ENCODE measurements at places on chromosomes 6 and 20.
A peak's percentile ranks its signal among the peaks of the same experiment; 100 is the strongest.

- no peak for DNase-seq
Observed at GRCh38 chr6:148164645-148165044, 178.0 kb upstream of the SASH1 start.

GRCh38 chr6:85394853-85395538 lies 54.9 kb upstream of the NT5E start:
- DNase-seq, result peak; percentile 23

DNA sequence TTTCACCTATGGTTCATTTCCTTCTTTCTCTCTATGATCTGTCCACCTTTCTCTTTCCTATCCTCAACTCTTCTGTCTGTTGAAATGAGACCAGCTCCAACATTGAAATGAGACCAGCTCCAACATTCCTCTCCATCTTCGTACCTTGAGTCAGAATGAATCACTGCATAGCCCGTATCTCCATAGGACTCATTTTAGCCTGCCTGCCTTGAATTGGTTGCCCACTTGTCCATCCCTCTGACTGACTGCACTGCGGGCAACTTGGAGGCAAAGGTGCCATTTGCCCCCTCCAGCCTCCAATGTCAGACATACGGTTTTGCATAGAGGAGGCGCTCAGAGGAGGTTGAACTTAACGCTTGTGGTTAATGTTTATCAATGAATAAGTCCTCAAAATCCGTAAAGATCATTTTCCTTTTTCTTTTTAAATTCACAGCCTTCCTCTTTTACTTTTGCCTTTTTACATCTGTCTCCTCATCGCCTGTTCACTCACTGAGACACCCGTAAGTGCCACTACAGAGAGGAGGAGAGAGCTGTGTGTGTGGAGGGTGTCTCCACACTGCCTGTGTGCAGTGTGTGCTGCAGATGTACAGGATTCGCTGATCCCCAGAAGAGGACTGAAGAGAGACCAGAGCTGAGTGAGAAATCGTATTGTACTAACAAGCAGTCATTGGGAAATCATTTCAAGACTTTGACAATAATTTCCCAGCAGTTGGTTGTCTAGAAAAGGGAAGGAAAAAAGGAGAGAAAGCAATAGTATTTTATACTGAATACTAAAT lies 579.6 kb upstream of the MAP3K7 start:
- DNase-seq, result no peak

DNA sequence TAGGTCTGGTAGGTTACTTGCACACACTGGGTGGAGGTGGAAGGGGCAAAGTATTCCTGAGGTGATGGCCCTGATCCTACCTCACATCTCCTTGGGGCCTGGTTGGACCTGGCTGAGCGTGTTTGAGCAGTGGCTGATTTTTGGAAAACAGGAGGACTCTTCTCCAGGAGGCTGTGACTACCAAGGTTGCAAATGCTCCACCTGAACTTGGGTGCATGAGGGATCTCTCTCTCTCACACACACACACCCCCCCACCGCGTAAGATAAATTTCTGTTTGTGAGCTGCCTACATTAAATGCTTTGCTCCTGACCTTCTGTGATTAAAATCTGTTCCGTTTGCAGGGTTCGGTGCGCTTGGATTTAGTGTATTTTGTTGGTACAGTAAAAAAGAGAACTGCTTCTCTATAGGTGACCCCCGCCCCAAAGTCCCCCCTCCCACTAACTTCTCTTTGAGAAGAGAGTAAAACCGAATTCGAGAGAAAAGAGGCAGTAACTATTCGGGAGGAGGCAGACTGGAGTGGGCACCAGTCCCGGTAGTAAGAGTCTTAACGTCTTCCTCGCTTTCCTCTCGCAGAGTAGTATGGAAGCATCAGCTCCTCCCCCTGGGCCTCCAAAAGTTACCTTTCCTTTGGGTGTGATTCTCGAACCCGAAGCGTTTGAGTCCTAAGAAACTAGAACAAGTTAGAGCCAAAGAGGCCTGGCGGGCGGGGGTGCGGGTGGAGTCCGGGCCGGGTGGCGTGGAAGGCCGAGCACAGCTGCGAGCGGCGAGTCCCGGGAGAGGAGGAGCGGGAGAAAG lies 585 bp upstream of the DSE start:
- peak; percentile 53 for DNase-seq

DNA sequence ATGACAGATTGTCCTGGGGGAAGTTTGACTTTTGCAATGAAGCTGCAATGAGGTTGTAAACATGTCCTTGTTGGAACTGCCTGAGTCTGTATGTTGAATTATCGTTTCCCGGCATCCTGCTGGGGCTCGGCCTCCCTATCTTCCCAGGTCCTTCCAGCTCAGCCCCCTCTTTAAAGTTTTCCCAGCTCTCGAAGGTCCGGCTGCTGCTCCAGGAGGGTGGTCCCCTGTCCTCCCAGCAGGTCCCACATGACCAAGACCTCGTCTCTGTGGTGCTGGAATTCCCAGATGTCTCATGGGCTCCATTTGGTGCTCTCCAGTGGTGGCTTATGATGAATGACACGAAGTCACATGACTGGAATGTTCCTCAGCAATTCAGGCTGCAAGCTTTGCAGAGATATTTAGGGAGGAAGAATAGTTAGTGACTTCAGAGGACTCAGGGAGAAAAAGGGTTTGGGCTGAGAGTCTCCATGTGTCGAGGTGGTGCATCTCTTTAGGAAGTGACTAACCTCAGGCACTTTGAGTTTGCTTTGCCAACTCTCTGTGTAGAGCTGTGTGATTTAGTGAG lies 21.4 kb downstream of the SMOC2 start:
- DNase-seq, result no peak
